ENCODE measurements at places on chromosomes 11 and 22. TPM values are rescaled to one million over a fixed set of nuclear protein-coding genes. Genes with fewer than 3 reads are reported as not detected.

Gene TRIM49B
- total RNA-seq, result not detected

DNA sequence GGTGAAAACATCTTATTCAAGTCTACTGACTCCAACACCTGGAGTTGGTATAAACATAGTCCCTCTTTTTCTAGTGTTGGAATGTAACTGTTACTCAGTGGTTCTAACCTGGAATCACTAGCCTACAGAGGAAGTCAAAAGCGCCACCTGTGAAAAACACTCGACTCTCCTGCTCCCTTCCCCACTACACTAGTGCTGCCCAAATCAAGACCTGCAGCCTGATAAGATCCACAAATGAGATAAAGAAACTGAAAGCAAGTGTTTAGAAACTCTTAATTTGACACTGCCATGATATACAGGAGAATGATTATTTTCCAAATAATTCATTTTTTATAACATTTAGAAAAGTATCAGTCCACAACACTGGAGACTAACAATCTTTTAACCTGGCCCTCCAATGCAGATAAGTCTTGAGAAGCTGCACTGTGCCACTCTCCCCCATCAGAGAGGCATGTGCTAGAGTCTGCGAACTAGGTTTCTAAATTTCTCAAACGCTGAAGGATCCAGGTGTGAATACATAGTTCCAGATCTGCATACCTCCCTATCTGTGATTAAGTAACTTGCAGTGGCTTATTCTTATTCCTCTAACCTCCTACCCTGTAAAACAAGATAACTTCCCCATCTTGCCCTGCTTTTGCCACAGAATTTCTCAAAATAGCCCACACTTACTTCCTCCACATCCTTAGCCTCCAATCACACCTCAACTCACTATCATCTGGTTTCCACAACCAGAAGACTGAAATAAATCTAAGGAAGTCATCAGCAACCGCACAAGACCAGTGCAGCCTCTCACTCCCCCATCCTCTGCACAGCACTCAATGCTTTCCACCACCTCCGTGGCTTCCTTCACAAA is 88.1 kb downstream of the RRAS2 start:
- ATAC-seq, result no peak

DNA sequence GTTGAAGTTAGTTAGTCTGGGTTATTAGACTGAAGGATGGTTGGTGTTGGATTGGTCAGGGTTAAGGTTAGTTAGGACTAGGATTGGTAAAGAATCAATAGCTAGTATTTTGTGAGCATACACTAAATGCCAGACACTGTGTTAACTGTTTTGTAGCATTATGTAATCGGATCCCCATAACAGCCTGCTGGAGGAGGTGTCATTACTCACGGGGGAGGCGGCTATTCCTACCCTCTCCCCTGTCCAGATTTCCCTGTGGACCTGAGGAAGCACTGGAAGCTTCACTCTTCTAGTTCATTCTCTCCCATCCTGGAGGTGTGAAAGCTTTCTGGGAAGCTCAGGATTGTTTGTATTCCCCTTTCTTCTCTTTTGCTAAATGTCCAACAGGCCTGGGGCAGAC is 40.5 kb upstream of the KCNJ11 start:
- ATAC-seq, result no peak

DNA sequence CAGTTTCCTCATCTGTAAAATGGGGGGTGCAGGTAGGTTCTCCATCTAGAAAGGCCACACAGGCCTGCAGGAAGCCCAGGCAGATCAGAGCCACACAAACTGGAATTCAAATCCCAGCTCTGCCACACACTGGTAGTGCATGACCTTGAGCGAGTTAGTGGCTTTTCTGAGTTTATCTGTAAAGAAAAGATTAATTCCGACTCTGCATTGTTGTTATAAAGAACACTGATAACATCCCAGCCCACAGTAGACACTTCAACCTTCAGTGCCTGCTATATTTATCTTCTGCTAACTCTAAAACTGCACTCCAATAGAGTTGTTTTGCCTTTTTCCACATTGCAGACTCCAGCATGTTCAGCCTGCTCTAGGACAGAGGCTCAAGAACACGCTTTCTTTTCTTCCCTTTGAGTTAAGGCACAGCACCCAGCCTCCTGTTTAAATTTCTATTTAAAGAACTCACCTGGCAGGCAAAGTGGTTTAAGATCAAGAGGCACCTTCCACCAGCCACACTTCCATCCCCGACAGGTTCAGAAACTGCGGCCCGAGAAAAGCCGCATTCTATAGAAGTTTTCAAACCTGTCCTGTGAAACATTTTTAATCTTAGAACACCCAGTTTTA is 133.9 kb downstream of the PLEKHA7 start:
- ATAC-seq, result no peak

DNA sequence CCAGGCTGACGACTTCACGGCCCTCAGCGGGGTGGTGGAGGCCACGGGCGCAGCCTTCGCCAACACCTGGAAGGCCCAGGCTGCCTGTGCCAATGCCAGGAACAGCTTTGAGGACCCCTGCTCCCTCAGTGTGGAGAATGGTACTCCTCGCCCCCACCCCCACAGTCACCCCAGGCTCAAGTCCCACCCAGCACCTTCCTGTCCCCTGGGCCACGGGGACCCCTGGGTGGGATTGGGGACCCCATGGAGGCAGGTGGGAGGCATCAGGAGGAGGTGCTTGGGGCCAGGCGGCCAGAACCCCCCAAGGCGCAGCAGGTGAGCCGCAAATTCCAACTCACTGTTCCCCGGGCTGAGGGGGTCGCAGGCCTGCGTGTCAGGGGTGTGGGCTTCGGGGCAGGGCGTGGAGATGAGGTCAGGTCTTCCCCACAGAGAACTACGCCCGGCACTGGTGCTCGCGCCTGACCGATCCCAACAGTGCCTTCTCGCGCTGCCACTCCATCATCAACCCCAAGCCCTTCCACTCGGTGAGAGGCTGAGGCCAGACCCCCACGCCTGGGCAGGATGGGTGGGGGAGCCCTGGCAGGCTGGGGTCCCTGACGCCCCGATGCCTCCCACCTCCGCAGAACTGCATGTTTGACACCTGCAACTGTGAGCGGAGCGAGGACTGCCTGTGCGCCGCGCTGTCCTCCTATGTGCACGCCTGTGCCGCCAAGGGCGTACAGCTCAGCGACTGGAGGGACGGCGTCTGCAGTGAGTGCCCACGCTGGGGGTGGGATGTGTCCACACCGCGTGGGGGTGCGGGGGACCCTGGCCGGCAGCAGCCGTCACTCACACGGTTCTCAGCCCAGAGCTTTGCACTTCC is 9.4 kb downstream of the MUC5B start:
- no peak for ATAC-seq

DNA sequence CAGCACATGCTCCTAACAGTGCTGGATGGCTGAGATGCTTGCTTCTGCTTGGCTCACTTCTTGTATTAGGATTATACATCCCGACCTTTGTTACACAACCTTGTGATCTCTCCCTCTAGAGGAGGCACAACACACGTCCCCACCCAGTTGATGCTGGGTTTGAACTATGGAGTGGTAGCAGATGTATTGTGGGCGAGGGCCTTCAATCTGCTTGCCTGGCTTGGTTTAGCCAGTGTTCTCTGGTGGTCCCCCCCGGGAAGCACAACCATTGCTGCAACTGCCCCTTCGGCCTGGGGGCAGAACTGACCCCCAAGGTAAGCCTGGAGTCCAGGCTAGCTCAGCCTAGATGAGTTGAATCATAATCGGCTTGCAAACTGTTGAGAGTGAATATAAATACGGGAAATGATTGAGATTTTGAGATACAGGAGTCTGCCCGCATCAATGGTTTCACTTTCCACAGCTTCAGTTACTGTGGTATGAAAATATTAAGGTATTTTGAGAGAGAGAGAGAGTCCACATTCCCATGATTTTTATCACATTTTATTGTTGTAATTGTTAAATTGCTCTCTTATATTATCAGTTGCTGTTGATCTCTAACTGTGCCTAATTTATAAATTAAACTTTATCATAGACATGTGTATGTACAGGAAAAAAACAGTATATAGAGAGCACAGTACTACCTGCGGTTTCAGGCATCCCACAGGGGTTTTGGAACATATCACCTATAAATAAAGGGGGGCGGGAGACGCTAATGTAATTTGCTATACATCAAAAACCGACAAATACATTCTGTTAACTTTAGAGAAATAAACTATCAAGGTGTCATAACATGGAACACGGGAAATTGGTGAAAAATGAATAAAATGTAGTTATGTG is 482.0 kb upstream of the B3GAT1 start:
- ATAC-seq, result no peak

GRCh38 chr11:36000616-36001190 is 56.8 kb downstream of the LDLRAD3 start:
- no peak for ATAC-seq

GRCh38 chr22:30675436-30675835 is 7.8 kb upstream of the DUSP18 start:
- ATAC-seq, result no peak

Gene PACSIN2
- 53.7 TPM for total RNA-seq

DNA sequence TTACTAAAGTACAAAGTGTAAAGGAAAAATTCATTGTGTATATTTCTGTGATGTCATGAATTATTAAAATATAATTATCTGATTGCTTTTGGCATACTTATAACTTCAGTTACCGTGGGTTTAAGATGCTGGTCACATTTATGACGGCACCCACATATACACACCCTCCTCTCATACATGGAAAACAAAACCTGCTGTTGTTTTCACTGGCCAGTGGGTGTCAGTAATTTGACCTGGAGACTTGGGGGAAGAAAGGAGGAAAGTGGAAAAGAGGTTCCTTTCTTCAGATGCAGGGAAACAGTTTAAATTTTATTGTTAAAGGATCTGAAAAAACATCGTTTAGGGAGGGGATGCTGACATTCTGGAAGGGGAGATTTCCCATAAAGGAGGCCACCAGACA is 742 bp upstream of the BBOX1 start:
- no peak for ATAC-seq
